ENCODE measurements at places on chromosomes 1 and 21.

DNA sequence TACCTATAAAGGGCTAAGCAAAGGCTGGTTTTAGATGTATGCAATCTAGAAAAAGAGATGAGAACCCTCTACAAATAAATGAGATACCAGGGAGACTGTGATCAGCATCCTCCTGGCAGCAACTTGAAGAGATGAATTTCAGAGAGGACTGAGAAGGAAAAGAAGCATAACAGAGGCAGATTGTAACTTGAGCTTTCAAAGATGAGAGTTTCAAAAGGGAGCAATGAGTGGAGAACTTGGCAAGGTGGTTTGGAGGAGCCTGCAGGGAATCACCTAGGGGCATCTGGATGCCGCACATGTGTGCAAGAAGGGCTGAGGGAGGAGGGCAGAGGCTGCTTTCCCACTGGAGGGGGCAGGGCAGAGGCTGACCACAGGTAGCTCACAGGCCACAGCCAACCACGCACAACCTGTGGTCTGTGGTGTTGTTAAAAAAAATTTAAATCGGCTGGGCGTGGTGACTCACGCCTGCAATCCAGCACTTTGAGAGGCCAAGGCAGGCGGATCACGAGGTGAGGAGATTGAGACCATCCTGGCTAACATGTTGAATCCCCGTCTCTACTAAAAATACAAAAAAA lies 50.2 kb downstream of the PCNX2 start:
- no peak for DNase-seq

DNA sequence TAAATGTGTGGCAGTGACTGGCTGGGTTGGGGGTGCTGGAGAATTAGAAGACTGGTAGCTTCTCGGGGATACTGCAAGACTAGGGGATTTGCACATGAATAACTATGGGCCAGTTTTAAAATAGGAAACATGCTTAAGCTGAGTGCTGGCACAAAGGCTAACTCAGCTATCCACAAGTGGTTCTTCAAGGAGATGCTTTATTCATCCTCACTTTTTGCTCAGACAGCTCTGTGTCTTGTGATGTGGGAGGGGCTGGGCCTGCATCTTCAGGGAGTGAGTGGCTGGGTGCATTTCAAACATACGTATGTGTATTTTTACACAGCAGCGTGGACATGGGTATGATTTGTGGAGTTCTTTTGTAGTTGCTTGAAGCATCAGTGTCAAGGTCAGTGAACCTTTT lies 2.3 kb downstream of the COQ8A start:
- DNase-seq, result no peak

DNA sequence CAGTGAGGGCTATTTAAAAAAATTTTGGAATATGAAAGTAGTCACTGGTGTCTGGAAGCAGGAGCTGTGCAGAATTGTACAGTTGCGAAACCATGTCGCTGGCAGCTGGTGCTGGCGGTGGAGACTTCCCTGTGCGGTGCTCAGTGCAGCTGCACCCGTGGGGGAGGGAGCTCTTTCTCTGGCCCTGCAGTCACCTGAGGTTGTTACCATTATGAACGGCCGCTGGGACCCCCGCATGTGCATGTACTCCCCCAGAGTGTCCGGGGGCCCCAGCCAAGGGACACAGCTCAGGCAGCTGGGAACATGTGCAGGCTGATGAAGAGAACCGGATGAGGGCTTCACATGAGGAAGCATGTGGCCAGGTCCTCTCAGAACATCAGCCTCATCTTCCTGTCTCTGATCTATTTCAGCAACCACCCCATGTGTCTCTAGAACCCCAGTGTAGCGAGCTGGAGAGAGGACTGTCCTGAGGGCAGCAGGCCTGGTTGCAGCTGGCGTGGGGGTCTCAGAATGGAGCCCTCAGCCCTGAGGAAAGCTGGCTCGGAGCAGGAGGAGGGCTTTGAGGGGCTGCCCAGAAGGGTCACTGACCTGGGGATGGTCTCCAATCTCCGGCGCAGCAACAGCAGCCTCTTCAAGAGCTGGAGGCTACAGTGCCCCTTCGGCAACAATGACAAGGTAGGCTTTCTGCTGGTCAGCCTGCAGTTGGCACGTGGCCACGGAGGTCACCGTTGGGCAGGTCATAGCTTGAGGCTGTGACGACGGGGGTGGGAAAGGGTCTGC lies at the start of gene TRPM2:
TSS of gene TRPM2 (plus strand) at position 431 of the 780 bp plus-strand sequence. CDS start at position 511, 80 bp downstream.
- no peak for DNase-seq

DNA sequence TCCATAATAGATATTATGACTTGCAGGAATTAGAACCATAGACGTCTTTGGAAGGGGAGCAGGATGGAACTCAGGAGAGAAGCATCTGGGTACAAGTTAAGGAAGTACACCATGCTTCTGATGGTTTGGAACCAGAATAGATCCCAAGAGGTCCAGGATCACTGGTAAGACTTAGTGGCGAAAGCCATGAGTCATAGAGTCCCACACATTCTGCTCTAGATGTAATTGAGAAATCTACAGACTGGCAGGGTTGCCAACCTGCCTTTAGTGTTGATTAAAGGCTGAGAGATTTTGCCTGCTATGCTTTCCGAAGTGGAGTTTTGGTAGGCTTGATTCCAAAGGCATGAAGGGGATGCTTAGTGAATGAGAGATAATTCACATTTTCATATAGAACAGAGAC lies 57.1 kb upstream of the C1orf87 start:
- DNase-seq, result no peak

- DNase-seq, result no peak
Measured at GRCh38 chr1:59674595-59674994, 140.2 kb upstream of the HOOK1 start.

Measured in NCI-H2081 treated with DMSO at 0.1 percent for 48 hours (cell line).